DMS153 (cell line): ENCODE measurements at places on chromosomes 3 and 15.

DNA sequence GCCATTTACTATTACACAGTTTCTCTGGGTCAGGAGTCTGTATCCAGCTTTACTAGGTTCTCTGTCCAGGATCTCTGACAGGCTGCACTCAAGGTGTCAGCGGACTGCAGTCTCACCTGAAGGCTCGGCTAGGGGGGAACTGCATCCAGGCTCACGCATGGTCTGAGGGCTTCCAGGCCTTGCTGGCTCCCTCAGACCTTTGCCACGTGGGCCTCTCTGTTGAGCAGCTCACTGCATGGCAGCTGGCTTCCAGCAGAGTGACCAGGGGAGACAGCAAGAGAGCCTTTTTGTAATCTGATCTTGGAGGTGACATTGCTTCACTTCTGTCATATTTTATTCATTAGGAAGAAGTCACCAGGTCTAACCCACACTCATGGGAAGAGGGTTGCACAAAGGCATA lies 152.3 kb downstream of the CACNA2D3 start:
- DNase-seq, result no peak

DNA sequence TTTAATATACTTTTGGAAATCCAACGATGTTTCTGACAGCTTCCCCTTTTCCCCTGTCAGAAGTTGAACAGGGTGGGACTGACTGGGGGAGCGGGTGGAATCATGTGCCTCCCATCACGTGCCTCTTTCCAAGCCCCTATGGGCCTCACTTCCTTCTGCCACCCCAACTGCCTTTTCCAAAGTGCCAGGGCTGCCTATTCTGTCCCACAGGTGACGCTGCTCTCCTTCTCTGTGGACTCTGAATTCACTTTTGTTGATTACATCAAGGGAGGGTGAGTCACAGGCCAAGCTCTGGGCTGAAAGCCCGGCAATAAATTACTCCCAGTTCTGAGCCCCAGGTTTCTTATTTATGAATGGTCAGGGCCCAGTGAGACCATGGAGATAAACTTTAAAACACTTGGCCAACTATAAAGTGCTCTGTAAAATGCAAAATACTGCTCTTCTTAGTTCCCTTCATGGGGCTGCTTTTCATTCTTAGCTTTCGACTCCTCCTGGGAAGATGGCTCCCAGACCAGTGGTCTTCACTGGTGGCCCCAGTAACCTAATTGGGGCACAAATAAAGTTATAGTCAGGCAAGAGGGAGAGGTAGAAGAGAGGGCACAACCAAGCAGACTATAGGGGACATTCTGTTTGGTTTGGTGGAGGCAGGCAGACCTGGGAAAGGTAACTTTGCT lies 12.3 kb downstream of the CPNE9 start:
- DNase-seq, result no peak

DNA sequence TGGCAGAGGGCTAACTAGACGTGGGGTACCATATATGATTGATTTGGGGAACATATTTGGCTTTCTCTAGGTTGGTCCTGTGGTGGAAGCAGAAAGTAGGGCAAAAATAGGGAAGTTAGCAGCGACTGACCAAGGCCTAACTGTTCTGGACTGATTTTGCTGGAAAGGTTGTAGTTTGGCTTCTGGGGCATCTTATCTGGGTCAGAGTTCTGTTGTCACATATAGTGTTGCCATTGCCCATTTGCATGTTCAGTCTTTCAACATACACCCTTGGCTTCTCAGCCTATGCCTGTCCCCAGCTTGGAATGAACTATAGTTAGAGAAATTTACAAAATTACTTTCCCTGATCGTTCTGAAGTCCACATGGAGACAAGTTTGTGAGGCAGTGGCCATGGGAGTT lies 426.5 kb downstream of the TBC1D5 start:
- no peak for DNase-seq

GRCh38 chr3:25751048-25751447 lies 32.2 kb downstream of the NGLY1 start:
- no peak for DNase-seq

GRCh38 chr3:39124876-39125840 lies 17.7 kb downstream of the TTC21A start:
- DNase-seq, result no peak

DNA sequence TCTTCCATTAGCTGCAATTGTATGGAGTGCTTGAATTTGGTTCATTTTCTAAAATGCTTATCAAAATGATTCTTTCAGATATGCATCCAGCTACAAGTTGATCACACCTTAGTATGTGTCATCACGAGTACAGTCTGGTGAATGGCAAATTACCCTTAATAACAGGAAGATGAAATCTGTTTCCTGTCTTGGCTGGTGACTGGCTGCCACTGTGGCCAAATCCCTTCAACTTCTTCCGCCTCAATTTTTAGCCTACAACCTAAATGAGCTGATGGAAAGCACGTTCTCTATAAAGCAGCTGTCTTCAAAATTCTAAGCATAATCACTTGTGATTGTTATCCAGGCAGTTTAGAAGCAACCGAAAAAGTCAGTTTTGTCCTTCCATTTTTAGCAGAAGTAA lies 387.1 kb upstream of the NECTIN3 start:
- no peak for DNase-seq

- no peak for DNase-seq
Measured at GRCh38 chr15:80747317-80748053, 31.7 kb upstream of the CEMIP start.

- no peak for DNase-seq
Measured at GRCh38 chr3:159144891-159145290, 343.0 kb downstream of the MFSD1 start.

DNA sequence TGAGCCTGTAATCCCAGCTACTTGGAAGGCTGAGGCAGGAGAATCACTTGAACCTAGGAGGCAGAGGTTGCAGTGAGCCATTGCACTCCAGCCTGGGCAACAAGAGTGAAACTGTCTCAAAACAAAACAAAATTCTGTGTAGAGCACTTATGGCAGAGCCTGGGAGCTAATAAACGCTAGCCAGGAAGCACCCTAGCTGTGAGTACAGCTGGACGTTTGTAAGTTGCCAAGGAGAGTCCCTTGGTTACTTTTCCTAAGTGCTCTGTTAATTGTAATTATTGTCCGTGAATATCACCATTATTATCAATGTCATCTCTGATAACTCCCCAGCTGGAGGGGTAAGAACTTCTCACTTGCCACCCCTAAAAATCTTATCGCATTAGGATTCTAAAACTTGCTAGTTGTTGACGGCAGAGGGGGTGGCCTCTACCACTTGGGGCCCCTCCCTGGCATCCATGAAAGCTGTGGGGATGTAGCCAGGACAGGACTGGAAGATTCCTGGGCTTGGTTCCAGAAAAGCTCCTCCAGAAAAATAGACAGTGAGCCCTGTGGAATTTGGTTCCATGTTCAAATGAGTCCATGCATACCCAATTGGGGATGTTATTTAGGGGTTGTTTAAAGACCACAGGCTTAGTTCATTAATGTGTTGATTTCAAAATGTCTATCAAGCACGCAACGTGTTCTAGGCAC lies 9.9 kb upstream of the KLHL25 start:
- DNase-seq, result no peak

GRCh38 chr3:69999140-70000027 lies at the start of gene SAMMSON:
TSS of gene SAMMSON (plus strand) at chr3:69999733.
- DNase-seq, result no peak

DNA sequence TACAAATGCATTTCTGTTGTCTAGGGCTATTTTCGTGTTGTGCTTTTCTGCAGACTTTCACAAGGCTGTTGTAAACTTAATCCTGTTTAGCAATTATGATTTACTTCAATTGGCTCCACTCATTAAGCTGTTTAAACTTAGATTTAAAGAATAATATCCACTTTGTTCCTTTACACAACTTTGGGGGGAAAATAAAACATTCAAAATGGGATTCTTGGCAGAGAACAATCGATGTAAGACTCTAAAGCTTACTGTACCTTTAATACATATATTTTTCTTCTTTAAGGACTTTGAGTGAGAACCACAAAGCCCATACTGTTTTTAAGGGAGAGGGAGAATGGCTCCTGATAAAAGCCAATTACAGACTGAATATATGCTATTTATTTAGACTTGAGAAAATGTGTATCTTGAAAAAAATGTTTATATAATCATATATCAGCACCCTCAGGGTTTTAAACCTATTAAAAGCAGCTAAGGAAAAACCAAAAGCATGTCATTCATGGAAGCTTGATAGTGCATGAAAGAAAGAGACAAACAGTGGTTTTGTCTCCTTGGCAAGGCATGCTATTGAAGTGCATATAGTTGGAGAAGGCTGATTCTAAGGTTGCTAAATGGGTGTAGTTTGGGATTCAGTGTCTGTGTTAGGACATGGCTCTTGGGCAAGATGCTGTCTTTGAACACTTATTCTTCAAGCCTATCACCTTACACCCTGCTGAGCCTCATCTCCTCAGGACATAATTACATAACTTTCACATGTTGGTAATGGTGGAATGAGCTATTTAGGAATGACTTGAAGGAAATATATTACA lies 293.4 kb upstream of the TBC1D5 start:
- DNase-seq, result no peak

GRCh38 chr15:100121285-100121684 lies 220.5 kb downstream of the ADAMTS17 start:
- DNase-seq, result no peak

- no peak for DNase-seq
Measured at GRCh38 chr3:128367761-128368160, 98.9 kb downstream of the DNAJB8 start.

DNA sequence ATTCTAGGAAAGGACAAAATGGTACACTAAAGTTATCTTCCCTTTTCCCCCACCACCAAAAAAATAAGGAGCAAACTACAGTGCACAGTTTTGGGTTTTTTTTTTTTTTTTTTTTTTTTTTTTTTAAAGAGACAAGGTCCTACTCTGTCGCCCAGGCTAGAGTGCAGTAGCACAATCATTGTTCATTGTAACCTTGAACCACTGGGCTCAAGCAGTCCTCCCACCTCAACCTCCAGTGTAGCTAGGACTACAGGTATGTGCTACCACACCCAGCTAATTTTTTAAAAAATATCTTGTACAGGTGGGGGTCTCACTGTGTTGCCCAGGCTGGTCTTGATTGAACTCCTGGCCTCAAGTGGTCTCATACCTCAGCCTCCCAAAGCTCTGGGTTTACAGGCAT lies 14.9 kb downstream of the SETD5 start:
- DNase-seq, result no peak

GRCh38 chr3:61903931-61904657 lies 342.7 kb downstream of the PTPRG start:
- DNase-seq, result no peak

- DNase-seq, result no peak
Measured at GRCh38 chr3:172625404-172625803, 85.5 kb downstream of the NCEH1 start.
